Mammary epithelial cell (primary cell): ENCODE measurements at places on chromosomes 3 and 15.
A peak's percentile ranks its signal among the peaks of the same experiment; 100 is the strongest.

GRCh38 chr15:58046467-58046866 is 19.0 kb downstream of the ALDH1A2 start:
- no peak for DNase-seq

- no peak for DNase-seq
Observed at GRCh38 chr3:106256249-106256957, 387.6 kb upstream of the CBLB start.

DNA sequence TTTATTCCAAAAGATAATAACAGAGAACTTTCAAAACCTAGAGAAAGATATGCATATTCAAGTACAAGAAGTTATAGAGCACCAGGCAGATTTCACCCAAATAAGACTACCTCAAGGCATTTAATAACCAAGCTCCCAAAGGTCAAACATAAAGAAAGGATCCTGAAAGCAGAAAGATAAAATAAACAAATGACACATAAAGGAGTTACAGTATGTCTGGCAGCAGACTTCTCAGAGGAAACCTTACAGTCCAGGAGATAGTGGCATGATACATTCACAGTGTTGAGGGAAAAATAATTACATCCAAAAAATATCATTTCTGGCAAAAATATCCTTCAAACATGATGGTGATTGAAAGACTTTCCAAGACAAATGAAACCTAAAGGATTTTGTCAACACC is 185.8 kb upstream of the POU1F1 start:
- no peak for DNase-seq

DNA sequence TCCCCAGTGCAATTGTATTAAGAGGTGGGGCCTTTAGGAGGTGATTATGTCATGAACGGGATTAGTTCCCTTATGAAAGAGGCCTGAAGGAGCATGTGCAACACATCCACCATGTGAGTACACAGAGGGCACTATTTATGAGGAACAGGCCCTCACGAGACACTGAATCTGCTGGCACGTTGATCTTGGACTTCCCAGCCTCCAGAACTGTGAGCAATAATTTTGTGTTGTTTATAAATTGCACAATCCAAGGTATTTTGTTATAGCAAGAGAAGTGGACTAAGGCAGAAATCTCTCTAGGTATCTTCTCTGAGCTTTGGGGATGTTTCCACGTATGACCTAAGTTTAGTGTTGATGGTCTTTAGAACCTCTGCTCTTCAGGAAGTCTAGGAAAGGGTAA is 149.3 kb upstream of the CBLB start:
- DNase-seq: peak; percentile 29

GRCh38 chr15:38242055-38242454 is 10.6 kb upstream of the SPRED1 start:
- DNase-seq: no peak
